Effector CD4-positive, alpha-beta T cell (primary cell): ENCODE measurements at places on chromosomes 1 and 21.

DNA sequence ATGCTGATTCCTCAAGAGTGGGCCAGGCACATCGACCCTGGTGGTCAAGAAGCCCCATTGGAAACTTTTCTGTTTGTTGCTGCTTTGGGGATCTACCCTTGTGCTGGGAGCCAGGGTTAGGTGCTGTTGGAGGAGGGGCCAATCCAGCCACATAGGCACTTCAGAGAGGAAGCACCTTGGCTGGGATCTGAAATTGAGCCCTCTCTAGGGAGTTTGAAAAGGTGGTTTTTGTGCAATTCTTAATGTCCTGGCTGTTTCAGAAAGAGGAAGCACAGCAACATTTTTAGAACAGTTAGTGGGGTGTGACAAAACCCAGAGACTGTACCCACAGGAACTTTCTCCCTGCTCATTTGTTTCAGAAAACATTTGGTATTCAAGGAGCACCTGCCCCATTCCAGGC is 17.2 kb upstream of the BEND5 start:
- no peak for DNase-seq

DNA sequence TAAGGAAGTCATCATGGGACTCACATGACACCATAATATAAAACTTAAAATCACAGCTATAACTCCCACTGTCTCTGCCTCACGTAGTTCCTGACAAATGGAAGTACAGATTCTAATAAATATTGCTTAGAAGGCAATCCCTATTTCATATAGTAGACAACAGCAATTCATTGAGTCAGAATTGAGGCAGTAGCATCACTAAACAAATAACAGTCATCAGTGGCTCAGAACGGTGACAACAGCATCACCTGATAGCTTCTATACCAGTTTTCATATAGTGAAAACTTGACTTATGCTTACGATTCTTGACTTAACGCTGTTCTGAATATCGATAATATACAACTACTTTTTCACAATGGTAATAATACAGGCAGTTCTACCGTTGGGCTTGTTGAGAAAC is 12.0 kb downstream of the TARBP1 start:
- DNase-seq, result no peak

- no peak for DNase-seq
Measured at GRCh38 chr21:38936240-38936639, 130.5 kb downstream of the ETS2 start.

DNA sequence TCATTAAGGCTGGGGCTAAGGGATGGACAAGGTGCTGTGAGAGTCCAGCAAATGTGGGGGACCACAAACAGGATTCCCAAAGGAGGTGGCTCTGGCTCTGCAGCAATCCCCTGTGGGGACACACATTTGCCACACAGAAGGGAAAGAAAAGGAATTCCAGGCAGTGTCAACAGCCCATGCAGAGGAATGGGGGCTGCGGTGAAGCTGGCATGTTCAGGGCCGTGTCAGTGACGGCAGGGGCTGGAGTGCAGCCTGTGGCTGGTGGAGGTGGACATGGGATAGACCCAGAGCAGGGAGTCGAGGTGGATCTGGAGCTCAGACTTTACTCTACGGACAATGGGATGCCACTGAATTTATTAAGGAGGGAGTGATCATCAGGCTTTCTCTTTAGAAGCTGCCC is 183.2 kb downstream of the TRABD2B start:
- DNase-seq, result no peak

DNA sequence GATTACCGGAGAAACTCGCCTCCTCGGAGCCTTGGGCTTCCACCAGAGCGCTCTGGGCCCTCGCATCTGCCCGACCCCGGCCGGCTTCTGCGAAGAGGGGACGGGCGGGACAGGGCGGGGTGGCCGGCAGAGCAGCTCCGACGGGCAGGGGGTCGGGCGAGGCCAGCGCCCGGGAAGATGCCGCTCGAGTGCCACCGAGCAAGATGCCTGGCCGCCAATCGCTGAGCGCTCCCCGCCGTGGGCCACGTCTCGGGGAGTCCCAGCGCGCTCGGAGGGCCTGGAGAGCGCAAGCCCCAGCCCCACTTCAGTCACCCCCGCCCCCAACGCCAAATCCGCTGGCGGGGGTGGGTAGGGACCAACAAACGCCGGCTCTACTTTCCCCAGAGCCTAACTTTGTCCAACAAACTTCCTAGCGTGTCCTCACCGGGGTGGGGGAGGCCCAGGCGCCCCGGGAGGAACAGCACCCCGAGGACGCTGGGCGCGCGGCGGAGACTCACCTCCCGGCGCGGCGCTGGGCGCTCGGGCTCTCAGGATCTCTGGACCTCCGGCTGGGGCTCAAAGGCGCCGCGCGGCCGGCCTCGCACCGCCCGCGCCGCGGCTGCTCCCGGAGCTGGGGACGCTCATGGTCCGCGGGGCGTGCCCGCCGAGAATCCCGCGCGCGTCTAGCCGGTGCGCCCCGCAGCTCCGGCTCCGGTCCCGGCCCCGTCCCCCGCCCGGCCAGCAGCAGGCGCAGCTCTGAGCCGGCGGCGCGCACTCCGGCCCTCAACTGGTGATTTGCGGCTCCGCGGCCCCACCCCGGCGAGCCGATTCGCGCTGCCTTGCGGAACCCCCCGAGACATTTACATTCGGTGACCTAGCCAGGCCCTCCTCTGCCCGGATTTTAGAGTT is at the start of gene BCAR3:
TSS of gene BCAR3 (minus strand) at position 737 of the 888 bp plus-strand sequence. CDS start 6,907 bp downstream, outside the sequence.
- no peak for DNase-seq

- peak; percentile 2 for DNase-seq
Measured at GRCh38 chr1:233790662-233791371, 113.7 kb upstream of the SLC35F3 start.

DNA sequence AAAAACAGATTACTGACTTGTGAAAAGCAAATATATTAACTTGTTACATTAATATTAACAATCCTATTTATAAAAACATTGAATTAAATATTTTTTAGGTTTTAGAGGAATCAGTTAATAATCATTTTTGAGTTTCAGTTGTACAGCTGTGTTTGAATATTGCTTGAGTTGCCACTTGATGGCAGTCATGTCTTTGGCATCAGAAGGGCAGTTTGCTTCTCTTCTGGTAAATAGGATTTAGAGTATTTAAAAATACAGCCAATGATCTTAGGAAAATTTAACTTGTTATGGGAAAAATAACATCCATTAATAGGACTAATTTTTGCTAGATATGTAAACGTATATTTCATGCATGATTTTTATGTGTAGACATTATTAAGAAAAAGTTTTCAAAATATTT is 234.1 kb downstream of the NCAM2 start:
- DNase-seq, result no peak

DNA sequence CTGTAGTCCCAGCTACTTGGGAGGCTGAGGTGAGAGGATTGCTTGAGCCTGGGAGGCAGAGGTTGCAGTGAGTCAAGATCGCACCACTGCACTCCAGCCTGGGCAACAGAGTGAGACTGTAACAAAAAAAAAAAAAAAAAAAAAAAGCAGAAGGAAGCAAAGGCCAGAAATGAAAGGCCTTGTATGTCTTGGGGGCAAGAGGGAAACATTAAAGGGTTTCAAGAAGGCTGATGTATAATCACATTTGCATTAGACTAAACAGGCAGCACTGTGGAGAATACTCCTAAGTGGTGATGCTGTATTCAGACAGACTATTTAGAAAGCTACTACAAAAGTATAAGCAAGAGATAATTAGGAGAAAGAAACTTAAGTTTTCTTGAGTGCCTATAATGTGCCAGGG is 10.4 kb downstream of the ANP32E start:
- no peak for DNase-seq

DNA sequence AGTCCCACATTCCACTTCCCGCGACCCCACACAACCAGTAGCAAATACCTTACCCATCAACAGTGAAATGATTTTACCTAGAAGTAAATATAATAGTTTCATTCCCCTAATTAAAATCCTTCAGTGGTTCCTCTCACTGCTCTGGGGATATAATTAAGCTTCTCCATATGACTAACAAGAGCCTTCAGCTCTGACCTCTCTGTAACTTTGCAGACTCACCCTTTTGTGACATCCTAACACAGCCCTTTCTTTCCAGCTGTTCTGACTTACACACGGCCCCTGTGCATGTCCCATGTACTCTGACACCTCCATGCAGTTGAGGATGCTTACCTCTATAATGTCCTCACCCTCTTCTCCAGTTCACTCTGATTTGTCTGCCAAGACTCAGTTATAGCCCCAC is 137.3 kb upstream of the SPAG17 start:
- DNase-seq, result no peak

DNA sequence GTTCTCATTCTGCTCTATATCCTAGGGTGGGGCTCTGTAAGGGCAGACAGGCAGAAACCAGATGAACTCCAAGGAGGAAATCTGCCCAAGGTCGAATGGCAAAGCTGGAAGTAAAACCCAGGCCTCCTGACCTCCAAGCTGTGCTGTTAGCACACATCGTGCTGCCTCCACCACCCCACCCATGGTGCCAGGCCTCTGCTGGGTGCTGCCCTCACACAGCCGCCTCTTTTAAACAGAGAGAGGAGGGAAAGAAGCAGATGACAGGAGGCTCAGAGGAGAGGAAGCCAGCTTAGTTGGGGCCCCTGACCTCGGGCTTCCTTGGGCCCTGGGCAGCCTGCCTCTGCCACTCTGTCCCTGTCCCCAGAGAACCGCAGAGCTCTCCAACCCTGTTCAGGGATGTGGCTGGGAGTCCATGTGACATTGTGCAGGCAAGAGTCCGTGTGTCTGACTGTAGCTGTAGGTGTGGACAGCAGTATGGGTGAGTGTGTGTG is 1.1 kb downstream of the SYNC start:
- DNase-seq, result no peak

DNA sequence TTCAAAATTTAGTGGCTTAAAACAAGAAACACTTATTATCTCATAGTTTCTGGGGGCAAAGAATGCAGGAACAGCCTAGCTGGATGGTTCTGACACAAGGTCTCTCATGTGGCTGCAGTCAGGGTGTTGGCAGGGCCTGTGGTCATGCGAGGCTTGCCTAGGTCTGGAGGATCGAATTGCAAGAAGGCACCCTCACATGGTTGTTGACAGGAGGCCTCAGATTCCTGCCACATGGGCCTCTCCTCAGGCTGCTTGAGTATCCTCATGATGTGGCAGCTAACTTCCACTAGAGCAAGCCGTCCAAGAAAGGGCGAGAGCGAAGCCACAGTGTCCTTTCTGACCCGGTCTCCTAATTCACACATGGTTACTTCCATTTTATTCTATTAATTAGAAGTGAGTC is 6.2 kb upstream of the NRIP1 start:
- DNase-seq, result no peak

- DNase-seq, result no peak
Measured at GRCh38 chr1:24963943-24964693, 34.0 kb upstream of the RUNX3 start.

DNA sequence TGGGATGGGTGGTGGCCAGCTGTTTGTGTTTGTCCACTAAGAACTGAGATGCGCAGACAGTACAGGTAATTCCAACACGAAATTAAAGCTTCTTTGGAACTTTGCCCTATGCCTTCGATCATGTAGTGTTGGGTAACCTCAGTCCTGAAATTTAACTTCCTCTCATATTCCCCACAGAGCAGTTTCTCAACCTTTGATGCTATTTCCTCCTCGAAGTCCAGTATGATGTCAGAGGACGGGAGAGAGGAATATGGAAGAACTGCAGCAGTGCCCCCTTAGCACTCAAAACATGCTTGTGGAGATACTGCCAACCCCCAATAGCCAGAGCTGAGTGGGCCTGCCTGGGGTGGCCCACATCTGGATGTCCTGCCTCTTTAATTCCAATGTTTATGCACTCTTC is 3.6 kb downstream of the LPAR3 start:
- no peak for DNase-seq

GRCh38 chr1:178572604-178573003 is 59.7 kb downstream of the TEX35 start:
- no peak for DNase-seq

DNA sequence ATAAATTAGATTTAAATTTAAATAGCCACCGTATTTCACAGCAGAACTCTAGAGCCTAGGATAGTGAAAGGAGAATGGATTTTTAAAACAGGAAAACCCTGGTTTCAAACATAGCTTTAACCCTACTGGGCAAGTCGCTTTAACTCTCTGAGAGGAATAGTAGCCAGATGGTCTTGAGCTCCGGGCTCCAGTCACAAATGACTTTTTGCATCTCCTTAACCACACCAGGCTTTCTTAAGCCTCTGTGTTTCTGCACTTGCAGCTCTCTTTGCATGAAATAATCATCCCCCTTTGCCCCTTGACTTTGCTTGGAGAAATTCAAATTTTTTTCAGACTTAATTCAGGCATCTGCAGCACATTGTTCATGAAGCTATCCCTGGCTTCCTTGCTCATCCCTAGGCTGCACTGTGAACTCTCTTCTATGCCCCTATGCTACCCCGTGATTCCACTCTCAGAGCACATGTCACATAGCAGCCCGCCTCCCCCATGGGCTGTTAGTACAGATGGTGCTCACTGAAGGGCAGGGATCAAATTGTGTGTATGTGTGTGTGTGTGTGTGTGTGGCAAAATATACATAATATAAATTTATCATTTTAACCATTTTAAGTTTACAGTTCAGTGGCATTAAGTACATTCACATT is 68.8 kb upstream of the DAB1 start:
- DNase-seq, result no peak

- no peak for DNase-seq
Measured at GRCh38 chr1:7929637-7930036, 11.0 kb downstream of the TNFRSF9 start.

GRCh38 chr1:111843177-111843576 is 87.5 kb downstream of the DDX20 start:
- DNase-seq, result no peak

DNA sequence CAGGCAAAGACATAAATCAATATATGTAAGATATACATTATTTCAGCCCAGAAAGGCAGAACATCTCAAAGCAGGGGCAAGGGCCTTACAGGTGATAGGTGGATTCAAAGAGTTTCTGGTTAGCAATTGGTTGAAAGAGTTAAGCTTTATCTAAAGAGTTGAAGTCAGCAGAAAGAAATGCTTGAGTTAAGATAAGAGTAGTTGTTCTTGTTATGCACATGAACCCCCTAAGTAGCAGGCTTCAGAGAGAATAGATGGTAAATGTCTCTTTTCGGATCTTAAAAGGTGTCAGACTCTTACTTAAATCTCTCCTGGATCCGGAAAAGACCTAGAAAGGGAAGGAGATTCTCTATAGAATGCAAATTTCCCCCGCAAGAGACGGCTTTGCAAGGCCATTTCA is 8.3 kb upstream of the ZBTB40 start:
- DNase-seq, result no peak

DNA sequence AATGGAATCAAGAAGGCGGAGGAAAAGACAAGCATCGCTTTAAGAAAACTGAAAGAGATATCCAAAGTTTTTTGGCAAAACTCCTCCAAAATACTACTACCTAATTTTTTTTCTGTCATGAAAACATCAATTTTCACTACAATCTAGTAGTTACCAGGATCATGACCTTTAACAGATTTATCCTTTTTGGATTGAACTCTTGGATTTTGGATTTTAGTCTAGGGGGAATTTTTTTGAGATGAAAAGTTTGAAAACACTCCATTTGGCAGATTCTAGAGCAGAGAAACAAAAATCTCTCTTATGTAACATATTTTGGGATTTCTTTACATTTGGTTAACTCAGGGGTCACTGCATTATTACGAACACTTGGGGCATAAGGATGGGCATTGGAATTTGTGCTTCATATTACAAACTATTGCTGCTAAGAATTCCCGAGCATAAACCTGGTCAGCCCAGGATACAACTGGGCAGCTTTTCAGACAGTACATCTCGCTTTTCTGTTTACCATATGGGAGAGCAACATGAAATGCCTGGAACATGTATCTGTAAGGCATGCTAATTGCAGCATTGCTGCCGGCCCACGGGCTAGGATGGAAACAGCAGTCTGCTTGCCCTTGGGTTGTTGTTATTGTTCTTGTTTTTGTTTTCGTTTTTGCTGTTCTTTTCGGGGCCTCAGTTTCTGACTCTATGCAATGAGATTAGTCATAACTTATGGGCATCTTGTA is 264.3 kb downstream of the RHOU start:
- no peak for DNase-seq

- DNase-seq, result no peak
Measured at GRCh38 chr1:225685476-225686176, 32.7 kb upstream of the ENAH start.
